ENCODE measurements at places on chromosomes 12 and 14. TPM values are rescaled to one million over a fixed set of nuclear protein-coding genes. Genes with fewer than 3 reads are reported as not detected.

DNA sequence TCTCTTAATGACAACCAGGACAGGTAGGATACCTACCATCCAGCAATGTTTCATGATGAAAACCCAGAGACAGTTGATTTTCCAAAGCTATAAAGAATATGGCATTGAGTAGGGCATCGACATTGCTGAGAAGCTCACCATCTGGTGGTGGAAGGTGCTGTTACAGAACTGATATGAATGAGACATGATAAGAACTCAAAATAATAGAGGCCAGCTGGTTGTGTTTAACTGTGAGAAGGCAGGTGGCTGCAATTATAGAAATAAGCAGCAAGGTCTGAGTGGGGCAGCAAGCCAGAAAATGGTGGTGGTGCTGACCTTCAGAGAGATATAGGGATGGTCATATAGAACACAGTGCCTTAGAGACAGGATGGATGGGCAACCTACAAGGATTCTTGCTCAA lies 449.7 kb downstream of the BTG1 start:
- no peak for DNase-seq

- no peak for DNase-seq
These were observed 1.3 kb upstream of the ATP2A2 start for GRCh38 chr12:110279566-110280375.

GRCh38 chr12:110505332-110505731 lies 3.2 kb downstream of the RAD9B start:
- DNase-seq = no peak

DNA sequence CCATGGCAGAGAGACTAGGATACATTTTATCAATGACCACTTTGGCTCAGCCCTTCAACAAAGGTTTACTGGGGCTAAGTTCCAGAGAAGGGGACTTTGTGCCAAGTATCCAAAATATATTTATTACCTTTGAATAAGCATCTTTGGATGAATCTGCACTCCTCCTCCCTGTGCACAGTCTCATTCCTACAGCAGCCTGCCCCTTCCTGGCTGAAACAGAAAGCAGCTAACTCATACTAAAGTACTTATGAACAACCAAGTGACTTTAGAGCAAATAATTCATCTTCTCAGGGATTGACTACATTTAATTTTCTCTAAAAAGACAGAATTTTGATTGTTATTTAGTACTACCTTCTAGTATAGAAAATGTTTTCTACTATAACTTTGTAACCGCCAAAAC lies 47.8 kb upstream of the ETV6 start:
- DNase-seq = no peak

DNA sequence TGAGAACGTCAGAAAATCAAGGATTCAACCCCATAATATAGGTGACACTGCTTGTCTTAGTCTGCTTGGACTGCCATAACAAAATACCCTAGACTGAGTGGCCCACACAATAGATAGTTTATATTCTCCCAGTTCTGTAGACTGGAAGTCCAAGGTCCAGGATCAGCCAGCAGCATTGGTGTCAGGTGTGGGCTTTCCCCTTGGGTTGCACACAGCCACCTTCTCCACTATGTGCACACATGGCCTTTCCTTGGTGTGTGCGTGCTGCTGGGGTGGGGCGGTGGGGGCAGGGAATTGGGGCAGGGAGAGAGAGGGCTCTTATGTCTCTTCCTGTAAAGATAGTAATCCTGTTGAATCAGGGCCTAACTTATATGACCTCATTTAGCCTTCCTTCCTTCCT lies 106.4 kb downstream of the SLC25A47 start:
- DNase-seq = no peak

DNA sequence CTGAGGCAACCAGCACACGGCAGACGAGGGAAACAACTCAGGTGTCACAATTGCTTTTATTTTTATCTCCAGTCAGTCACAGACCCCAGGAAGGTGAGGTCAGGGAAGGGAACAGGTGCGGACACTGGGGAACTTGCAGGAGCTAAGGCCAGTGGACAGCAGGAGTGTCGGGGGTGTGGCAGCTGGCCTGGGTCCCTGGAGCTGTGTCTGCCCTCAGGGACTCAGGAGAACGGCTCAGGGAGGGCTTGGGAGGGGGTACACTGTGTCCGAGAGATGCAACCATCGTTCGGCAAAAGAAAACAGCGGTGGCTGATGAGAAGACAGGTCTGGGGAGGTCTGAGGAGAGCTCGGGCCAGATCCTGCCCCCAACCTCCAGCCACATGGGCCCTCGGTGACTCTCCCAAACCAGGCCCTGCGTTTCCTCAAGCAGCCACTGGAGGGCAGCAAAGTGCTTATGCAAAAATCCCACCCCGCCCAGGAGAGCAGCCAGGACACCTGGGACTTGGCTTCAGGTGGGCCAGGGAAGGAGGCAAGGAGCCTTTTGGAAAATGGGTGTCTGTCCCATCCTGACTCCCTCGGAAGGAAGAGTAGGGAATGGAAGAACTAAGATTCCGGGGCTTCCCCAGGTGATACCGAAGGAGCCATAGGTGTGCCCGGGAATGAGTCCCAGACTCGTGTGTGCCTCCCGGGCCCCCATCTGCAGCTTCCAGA lies 24.1 kb upstream of the BCDIN3D start:
- no peak for DNase-seq

- no peak for DNase-seq
These were observed 3.4 kb downstream of the CDK2AP1 start for GRCh38 chr12:123267991-123268843.

DNA sequence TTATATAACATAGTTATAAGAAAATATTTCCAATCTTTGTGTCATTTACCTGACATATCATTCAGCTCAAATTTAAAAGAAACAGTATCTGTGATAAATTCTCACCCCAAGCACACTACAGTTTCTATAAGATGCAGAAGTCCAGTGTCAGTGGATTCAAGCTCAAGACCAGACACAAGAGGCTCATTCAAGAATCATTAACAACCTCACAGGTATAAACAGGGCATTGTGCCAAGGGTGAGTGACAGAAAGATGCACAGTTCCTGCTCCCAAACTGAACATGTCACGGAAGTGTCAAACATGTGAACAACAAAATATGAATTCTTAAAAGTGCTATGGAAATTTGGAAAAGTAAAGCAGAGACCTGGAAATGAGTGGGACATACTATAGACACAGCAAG lies 12.8 kb downstream of the ATP2B1 start:
- no peak for DNase-seq

DNA sequence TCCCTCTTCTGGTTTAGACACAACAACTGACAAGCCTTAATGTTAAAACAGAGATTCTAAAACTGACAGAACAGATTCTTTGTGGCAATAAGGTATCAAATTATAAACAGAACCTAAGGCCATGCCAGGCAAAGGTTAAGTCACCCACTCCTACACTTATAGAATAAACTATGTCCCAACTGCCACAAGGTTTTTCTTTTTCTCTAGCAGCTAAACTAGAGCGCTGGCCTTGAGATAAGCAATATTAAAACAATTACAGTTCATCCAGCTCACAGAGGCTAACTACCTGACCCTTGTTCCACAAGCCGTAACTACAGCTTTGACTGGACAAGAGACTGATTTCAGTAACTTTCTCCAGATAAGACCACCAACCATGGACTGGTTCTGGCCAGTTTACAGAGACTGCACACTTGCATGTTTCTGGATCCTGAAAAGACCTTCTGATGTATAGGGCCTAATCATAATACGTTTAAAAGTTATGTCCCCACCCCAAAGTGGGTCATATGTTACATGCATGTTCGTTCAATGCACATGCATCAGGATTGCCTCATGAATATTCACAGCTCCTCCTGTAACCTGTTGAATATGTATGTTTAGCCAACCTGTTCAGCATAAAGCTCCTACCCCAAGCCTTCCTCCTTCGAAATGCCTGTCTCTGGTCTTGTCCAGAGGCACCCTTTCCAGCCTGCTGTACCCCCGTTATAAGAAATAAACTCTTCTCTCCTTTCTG lies 61.9 kb upstream of the VASH1 start:
- DNase-seq = no peak

DNA sequence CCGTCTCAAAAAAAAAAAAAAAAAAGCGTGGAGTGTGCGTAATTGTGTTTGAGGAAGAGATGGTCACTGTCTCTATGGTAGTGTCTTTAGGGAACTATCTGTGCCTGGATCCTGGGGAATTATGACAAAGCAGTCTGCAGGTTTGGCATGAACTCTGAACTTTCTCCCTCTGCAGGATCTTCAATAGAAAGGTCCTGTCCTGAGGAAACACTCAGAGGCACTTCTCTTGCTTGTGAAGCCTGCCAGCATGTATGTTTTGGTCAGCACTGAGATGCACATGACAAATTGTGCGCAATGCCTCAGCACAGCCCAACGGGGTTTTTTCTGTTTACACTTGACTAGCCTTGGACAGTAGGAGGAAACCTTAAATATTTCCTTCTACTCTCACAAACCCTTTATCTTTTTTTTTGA lies 46.6 kb downstream of the ATF7 start:
- no peak for DNase-seq

GRCh38 chr12:55676707-55677106 lies 31.0 kb downstream of the ITGA7 start:
- DNase-seq = no peak

- no peak for DNase-seq
These were observed 1.7 kb upstream of the DUSP6 start for GRCh38 chr12:89353823-89354611.

DNA sequence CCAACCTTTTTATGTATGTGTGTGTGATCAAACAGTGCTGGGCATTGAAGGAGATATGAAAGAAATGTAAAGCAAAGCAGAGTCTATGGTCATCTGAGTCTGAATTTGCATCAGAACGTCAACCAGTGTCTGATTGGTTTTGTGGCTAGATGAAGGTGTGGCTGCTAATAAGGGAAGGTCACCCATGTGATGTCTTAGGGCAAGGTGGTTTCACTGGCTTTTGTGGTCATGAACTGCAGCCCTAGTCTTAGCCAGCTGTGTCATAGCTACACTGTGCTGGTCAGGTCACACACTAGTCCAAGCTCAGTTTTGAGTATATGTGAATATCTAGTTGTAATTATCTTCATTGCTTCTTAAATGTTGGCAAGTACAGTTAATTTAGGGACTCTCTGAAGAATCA lies 105.8 kb downstream of the TGFB3 start:
- no peak for DNase-seq

GRCh38 chr12:27282754-27283153 lies 38.7 kb downstream of the STK38L start:
- no peak for DNase-seq

DNA sequence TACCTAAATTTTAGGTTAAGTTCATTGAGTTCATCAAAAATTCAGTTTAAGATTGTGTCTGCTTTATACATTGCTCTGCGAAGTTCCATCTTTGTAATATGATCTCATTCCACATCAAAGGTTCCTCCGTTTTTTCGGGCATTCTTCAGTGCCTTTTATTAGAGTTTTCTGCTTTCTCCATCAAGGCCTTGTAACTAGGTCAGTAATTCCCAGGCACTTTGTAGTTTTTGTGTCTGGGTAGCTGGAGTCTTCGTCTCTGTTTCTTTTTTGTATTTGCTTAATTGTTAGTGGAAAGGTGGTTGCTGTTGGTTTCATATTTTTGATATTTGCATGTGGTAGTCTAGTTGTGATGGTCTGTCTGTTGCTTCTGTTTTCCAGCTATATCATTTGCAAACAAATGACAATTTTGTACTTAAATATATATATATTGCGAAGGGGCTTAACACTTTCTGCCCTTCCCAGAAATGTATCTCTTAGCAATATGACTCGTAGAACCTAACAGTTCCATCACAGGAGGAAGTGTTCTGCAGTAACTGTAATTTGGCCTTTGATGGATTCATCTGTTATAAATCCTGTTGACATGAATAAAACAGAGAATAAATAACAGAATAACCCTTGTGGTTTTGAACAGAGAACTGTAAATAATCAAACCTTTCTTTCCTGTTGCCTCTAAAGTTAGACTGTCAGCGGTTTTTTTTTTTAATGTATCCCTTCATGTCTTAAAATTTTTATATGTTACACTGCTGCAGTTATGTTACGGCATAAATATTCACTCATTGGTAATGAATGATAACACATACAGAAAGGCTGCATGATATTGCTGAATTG lies 88.4 kb upstream of the DYNC1H1 start:
- DNase-seq = no peak

DNA sequence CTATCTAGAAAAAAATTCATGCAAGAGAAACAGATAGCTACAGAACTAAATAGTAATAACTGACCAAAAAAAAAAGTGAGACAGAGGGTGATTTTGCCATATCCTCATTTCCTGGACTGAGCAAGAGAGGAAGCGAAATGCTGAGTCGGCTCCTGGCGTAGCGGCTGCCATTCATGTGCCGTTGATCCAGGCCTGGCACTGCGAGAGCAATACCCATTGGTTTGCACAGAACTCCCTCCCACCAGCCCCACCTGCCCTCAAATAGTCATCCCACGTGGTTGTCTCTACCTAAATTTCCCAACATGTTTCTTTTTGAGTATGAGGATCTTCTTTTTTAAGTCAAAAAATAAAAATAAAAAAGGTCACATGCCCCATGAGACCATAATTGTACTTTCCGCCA lies 9.4 kb upstream of the WNT5B start:
- DNase-seq = peak; percentile 41

GRCh38 chr12:52035926-52036325 lies 15.3 kb upstream of the NR4A1 start:
- DNase-seq = no peak

DNA sequence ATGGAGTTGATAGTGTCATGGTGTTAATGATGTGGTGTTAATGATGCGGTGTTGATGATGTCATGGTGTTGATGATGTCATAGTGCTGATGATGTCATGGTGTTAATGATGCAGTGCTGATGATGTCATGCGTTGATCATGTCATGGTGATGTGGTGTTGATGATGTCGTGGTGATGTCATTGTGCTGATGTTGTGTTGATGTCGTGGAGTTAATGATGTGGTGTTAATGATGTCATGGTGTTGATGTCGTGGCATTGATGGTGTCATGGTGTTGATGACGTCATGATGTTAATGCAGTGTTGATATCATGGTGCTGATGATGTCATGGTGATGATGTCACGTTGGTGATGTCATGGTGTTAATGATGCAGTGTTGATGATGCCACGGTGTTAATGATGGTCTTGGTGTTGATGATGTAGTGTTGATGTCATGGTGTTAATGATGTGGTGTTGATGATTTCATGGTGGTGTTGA lies 49.1 kb upstream of the RIMBP2 start:
- DNase-seq = no peak

GRCh38 chr14:35213869-35214387 lies 78.3 kb upstream of the PSMA6 start:
- DNase-seq = no peak

GRCh38 chr12:123045678-123046077 lies 65.2 kb downstream of the ARL6IP4 start:
- DNase-seq = no peak

- no peak for DNase-seq
These were observed 54.3 kb downstream of the PLCZ1 start for GRCh38 chr12:18683327-18684013.

The CBLN3 gene
- 1.8 TPM for total RNA-seq

The ZFYVE26 gene
- 31.0 TPM for total RNA-seq

The RNASE8 gene
- total RNA-seq = not detected

The EXD2 gene
- 28.9 TPM for total RNA-seq

The CACNA2D4 gene
- total RNA-seq = 0.18 TPM

The PLEKHG7 gene
- 0.07 TPM for total RNA-seq

The RIPK3 gene
- total RNA-seq = 3.9 TPM

The TAS2R8 gene
- total RNA-seq = not detected

The SLCO1B1 gene
- not detected for total RNA-seq

All from pulmonary artery endothelial cell (primary cell).